NCI-H1105 treated with DMSO at 0.1 percent for 48 hours (cell line): ENCODE measurements at places on chromosomes 5 and 9.
A peak's percentile ranks its signal among the peaks of the same experiment; 100 is the strongest.

- no peak for DNase-seq
These were observed 45.5 kb downstream of the GALNT10 start for GRCh38 chr5:154236011-154236410.

- no peak for DNase-seq
These were observed 13.4 kb downstream of the PAEP start for GRCh38 chr9:135574943-135575342.

DNA sequence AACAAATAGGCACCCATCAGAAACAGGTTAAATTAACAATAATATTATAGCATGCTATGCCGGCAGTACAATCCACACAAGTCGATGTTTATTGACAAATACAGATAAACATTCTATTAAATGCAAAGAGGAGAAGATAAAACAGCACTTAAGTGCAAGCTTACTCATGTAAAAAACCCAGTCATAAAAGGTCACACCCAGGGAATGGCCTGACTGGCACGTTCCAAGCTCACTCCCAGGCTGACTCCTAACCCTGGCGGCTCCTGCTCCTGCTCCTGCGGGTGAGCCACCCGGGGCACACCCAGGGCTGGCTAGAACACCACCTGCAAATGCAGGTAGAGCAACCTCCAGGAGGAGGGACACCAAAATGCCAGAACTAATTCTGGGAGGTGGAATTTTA is 66.9 kb downstream of the SEMA4D start:
- DNase-seq, result no peak

DNA sequence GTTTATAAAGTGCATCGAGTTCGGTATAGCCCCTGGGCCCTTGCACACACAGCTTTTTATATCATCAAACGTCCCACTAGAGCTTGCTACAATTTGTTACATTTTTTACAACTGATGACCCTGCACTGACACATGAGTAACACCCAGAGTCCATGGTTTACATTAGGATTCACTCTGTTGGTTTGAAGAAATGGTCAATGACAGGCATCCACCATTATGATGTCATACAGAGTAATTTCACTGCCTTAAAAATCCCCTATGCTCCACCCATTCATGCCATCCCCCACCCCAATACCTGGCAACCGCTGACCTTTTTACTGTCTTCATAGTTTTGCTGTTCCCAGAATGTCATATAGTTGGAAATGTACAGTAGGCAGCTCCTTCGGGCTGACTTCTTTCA is 130.2 kb downstream of the MED10 start:
- DNase-seq, result no peak

- DNase-seq, result no peak
These were observed 795 bp downstream of the CNOT8 start for GRCh38 chr5:154858972-154859871.

DNA sequence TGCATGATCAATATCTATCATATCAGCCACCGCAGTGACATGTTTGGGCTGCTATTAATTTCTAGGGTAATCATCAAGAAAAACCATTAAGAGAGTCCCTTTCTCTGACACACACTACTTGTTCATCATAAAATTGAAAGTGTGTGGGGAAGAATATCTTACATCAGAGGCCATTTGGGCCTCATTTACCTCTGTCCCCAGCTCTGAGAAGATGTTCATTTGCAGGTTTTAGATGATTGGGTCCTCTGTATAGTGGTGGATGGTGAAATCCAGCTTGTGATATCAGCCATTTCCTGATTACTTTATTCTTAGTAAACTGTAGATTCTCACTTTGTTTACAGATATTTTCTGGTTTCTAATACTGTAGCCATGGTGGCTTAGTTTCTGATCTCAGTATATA is 29.8 kb upstream of the PJA2 start:
- DNase-seq, result no peak

DNA sequence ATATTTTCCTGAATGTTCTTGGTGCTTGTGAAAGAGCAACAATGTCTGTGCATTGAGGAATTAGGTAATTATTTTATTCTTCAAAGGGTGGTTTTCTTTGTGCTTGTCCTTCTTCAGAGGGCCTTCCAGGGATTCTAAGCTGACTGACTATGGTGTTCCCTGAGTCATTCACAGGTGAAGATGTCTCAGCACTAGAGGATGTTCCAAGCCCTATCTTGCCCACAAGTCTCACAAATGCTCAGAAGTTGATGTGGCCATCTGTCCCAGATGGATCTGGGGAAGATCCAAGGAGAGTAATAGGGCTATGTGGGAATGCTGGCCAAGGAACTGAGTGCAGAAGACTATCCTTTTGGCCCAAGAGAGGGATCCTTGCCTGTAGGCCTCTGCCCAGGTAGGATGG is 120.9 kb downstream of the ADAMTSL1 start:
- DNase-seq, result no peak

GRCh38 chr5:134371834-134372340 is 518 bp downstream of the UBE2B start:
- peak; percentile 6 for DNase-seq

DNA sequence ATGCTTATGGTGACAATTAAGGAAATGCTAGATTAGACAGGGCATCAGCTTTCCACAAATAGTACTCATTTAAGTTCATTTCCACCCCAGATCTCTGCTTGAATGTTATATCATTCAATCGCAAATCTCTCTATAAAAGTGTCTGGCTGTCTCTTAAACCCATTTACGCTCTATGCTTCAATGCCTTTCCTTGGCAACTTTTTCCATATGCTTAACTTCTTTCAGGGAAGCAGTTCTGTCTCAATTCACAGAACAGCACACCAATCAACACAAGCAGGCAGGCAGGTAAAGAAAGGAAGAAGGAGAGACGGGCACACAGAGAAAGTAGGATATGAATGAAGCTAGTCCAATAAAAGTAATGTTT is 243.1 kb downstream of the DENND1A start:
- DNase-seq, result no peak

- peak; percentile 71 for DNase-seq
These were observed at the start of gene FBXO10 for GRCh38 chr9:37575921-37576721. FBXO10 (minus strand) TSS chr9:37576380; CDS start chr9:37541768, 34,612 bp downstream.

DNA sequence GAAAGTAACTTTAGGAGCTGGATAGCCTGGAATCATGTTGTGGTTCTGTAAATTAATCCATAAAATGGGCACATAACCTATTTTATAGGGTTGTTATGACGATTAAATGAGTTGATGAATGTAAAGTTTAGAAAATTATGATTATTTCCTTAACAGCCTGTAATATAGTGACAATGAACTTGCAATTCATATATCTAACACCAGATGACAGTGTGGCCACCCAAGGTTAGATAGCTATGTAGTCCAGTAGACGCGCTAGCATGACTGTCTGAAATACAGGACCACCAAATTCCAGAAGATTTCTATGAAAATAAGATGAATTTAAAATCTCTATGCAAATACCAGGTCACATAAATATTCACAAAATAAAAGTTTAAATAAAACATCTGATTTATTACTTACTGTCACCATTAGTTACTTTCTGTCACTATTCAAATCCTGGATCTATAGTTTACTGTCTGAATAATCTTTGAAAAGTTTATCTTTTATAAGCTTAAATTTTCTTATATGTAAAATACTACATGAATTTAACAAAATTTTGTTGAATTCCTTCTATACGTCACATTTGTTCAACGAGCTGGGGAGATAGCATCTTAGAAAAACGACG is 26.1 kb upstream of the MACIR start:
- peak; percentile 4 for DNase-seq

- DNase-seq, result no peak
These were observed 134.7 kb downstream of the GAS1 start for GRCh38 chr9:86812616-86813015.

DNA sequence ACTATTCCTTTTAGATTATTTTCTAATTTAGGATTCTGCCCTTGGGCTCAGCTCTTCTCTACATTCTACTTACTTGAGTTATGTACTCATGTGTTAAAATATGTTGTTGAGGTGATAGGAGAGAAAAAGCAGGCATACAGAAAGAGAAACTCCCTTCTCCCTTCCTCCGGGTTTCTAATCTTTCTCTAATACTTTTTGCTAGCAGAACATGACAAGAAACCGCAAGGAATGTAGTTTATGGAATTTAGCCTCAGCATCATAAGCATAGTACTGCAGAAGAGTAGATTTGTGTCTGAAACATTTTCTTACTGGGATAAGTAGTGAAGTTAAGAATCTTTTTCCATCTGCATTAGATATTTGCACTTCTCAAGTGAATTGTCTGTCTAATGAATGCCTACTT is 139.5 kb upstream of the CYLC2 start:
- DNase-seq, result no peak

DNA sequence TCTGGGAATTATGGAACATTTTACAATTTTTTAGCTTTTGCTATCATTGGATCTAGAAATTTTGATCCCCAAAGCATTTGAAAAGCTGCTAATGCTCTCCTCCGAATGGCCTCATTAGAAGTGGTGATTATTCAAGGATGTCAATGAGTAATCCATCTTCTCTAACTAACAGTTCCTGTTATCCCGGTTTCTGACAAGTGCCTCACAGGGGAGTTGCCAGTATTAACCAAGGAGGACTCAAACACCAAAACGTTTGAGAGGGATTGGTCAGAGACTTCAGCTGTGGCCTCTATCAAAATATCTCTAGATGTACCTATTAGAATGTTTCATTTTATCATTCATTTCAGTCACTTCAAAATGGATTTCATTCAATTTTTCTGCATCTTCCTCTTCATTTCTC is 208.3 kb upstream of the ITGA1 start:
- peak; percentile 73 for DNase-seq

GRCh38 chr5:147904110-147904509 is 2.2 kb downstream of the C5orf46 start:
- DNase-seq, result no peak

DNA sequence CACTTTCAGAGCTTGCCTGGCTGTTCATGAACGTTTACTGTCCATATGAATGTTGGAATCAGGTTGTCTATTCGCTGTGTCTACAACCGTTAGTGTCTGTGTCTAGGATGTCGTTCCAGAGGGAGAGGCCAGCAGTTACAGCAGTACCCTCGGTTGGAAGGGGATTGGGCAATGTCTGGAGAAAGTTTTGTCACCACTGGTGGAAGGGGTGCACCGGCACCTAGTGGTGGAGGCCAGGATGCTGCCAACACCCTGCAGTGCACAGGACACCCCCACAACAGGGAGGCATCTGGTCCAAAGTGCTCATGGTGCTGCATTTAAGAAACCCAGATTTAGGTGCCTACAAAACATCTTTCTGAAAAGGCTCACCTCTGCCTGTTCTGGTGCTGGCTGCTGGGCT is 220.7 kb downstream of the FANCC start:
- no peak for DNase-seq

GRCh38 chr5:146068977-146069779 is 36.2 kb downstream of the PLAC8L1 start:
- DNase-seq, result no peak

DNA sequence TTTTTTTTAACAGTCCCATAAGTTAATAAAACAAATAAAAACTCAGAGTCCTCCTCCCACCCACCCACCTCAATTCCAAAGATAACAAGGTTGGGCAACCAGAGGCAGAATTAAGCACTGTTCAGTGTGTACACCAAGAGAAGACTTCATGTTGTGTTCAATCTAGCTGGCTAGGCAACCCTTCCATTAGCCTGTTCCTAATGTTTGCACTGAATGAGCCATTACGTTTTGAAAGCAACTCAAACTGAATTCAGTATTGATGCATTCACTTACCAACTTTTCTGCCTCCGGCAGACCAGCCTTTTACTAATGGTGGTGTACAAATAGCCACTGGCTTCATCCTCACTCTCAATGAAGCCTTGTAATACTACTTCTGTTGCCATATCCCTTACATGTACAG is 47.5 kb downstream of the PBX3 start:
- no peak for DNase-seq

GRCh38 chr5:133992429-133993155 is 12.2 kb downstream of the VDAC1 start:
- DNase-seq, result no peak

DNA sequence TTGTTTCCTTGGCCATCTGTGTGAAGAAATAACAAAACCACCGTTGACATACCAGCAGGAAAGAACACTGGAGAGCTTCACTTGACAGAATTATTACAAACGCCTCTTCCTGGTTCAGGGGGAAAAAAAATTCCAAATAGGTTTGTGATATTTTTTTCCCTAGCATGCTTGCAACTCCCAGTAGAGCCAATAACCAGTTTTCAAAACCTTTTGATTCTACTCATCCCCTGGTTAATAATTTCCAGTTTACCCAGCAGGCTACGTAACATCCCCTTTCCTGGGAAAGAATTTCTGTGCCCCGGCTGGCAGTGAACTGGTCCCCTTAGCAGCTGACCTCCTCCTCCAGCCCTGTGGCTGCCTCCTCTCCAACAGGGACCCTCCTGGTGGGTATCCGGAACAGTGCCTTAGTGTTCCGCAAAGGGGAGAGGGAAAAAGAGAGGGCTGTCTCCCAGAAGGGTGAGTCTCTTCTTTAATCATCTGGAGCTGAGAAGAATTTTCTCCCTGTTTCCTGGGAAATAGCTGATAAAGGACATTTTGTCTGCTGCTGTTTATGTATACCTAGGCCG is 72.8 kb upstream of the BOD1 start:
- DNase-seq, result no peak

DNA sequence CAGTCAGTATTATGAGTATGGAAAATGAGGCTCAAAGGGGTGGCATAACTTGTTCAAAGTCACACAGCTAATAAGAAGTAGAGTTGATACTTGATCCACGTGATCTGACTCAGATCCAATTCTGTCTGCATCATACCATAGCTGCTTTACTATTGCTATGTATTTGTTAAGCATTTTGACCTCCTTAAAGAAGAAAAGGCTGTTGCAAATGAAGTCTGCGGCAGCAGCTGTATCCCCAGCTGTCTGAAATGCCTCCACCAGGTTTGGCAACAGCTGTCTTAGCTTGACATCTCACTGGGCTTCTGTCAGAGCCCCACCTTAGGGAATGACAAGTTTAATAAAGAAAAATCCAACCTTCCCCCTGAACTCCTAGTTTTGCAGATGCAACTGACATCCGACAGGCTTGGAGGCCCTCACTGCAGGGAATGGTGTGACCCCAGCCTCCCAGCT is 75.6 kb upstream of the SLC44A1 start:
- DNase-seq, result no peak

DNA sequence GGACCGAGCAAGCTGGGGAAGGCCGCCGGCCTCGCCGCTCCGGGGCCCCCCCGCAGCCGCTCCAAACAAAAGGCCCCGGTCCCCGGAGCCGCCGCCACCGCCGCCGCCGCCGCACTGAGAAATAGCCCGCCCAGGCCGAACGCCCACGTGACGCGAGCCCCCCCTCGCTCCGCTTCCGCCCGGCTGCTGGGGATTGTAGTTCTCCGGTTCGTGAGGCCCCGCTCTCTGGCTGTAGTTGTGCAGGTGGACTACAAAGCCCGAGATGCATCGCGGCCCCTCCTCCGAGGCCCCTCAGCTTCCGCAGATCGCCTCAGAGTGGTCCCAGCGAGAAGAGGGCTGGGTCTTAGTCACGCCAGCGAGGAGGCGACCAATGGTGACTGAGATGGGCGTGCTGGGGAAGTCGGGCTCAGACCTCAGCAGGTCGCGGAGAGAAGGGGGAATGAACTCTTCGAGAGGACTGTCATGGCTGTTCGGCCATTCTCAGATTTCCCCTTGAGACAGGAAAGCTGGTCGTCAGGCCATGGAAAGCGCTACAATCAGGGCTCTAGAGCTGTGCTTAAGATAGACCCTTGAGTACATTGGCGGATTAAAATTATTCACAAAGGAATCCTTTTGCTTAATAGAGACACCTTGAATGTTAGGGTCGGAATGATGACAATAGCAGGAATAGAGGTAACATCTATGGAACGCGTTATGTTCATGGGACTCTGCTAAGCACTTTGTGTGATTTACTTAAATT is 489 bp upstream of the PANK3 start:
- DNase-seq, result peak; percentile 94

GRCh38 chr5:16883806-16884205 is 52.3 kb downstream of the MYO10 start:
- no peak for DNase-seq

GRCh38 chr5:158552241-158552640 is 547.5 kb downstream of the EBF1 start:
- no peak for DNase-seq
